ENCODE measurements at places on chromosomes 2 and 18. TPM values are rescaled to one million over a fixed set of nuclear protein-coding genes. Genes with fewer than 3 reads are reported as not detected.

DNA sequence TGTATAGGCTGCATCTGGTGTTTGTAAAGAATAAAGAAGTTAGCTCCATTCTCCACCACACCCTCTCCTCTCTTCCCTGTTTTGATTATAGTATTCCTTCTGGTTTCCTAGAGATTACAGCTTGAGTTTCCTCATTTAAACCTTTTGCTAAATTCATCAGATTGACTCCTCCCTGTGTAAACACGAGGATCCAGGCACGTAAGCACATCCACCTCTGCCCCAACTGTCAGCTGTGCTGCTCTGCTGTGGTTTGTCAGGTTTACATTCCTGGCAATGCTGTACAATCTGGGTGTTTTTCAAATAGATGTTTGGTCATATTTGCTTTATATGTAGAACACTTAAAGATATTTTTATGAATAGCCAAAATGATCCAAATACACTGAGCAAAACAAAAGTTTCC lies 302.8 kb downstream of the PTGR3 start:
- DNase-seq, result no peak

The CYP27A1 gene
- total RNA-seq, result not detected

The MARCHF4 gene
- not detected for total RNA-seq

DNA sequence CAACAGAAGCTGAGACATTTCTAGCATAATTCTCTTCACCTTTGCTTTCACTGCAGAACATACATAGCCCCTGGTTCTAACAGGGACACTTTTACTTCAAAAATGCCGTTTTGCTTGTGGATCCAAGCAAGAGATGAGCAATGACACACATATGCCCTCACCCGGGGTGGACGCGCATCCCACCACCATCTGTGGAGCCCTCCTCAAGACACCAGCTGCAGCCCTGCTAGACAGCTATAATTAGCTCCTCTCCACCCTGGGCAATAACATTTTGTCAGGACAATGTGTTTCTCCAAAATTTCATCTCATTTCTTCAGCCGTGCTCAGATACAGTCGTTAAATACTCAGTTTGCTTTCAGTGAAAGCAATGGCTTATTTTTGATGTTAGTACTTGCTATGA lies 368.7 kb upstream of the RAB6C start:
- DNase-seq, result no peak

GRCh38 chr2:132640116-132640515 lies 29.9 kb downstream of the LYPD1 start:
- DNase-seq, result no peak

DNA sequence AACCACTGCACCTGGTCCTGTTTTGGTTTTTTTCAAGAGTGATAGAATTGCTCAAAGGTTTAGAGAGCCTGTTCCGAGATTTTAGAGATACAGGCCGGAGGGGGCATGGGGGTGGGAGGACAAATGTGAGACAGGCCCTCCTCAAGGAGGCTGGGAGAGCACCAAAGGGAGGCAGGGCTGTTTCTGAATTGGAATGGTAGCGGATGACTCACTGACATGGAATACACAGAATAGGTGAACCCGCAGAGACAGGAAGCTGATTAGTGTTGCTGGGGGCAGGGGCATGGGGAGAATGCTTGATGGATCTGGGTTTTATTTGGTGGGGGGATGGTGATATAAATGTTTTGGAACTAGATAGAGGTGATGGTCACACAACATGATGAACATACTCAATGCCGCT lies 111.0 kb upstream of the MGAT5 start:
- DNase-seq, result no peak

DNA sequence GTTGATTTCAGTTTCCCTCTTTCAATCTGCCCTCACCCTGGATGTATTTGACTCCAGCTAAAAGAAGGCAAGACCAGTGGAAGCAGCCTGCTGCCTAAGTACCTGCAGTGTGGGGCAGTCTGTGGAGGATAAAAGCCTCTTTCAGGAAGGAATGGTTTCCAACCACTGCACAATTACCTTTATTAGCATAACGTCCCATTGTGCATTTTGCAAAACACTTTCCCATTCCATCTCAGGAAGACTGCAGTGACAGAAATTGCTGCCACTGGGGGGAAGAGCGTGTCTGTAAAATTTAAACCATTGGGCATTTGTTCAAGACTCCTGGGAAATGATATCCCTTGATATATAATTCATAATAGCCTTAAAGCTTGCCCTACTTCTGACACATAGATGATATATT lies 26.2 kb downstream of the CYRIA start:
- no peak for DNase-seq

GRCh38 chr2:133026536-133027177 lies 356.7 kb upstream of the LYPD1 start:
- no peak for DNase-seq

GRCh38 chr2:177666408-177666807 lies 273.8 kb downstream of the AGPS start:
- no peak for DNase-seq

DNA sequence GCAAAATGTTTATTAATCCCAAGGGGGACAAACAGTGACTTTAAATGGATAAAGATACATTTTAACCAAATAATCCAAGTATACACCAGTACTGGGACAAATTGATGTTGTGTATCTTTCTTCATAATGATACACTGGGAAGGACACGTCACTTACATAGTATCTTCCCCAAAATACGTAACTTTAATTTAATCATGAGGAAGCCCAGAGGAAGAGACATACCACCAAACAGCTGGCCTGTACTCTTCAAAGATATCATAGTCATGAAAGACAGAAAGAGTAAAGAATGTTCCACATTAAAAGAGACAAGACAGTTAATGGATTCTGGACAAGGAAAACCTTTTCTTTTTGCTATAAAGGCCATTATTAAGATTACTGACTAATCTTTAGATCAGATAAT lies 37.1 kb downstream of the AGFG1 start:
- no peak for DNase-seq

- DNase-seq, result no peak
Measured at GRCh38 chr2:241670333-241671110, 16.1 kb downstream of the DTYMK start.

- DNase-seq, result no peak
Measured at GRCh38 chr2:234469251-234469845, 27.5 kb downstream of the ARL4C start.

- no peak for DNase-seq
Measured at GRCh38 chr2:16103614-16104314, 163.4 kb downstream of the MYCN start.

The MEP1B gene
- total RNA-seq, result not detected

The COBLL1 gene
- not detected for total RNA-seq

The CYBRD1 gene
- 1.4 TPM for total RNA-seq

GRCh38 chr2:119736021-119736420 lies 23.7 kb upstream of the PTPN4 start:
- DNase-seq, result no peak

The DNER gene
- not detected for total RNA-seq

- DNase-seq, result no peak
Measured at GRCh38 chr2:102100371-102101096, 42.0 kb upstream of the IL1R1 start.

The ONECUT2 gene
- total RNA-seq, result not detected

DNA sequence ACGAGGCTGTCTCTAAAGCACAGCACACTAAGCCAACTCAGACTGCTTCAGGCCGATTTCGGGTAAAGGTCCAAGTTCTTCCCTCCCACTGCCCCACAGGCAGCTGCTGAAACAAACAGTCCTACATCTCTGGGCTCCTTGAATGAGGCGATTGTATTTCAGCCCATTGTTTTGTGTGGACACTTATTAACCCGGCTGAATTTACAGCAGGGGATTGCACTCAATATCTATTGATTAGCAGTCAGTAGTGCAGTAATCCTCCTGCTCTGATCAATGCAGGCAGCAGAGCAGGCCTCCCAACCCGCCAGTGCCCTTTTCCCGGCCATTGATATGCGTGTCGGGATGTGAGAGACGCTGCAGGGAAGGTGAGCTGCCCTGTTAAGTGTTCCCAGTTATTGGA lies 330.1 kb downstream of the CMPK2 start:
- DNase-seq, result no peak

DNA sequence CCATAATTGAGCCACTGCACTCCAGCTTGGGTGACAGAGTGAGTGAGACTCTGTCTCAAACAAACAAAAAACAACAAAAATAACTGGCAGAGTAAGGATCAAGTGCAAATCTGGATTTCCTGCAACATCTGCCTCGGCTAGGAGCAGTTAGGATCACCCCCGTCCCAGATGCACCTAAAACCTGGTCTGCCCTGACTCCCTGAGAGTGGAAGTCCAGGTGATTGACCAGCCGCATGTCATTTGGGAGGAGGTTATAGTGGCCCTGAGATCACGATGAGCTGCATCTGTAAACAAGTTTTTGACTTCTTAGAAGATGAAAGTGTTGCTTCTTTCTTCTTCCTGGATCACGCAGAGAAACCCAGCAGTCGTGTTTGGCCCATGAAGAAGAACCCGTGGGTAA lies 5.0 kb upstream of the ESPNL start:
- DNase-seq, result peak; percentile 1

- peak; percentile 81 for DNase-seq
Measured at GRCh38 chr2:11129598-11130449, 25.4 kb upstream of the SLC66A3 start.

- no peak for DNase-seq
Measured at GRCh38 chr2:30365201-30365600, 81.8 kb upstream of the LCLAT1 start.

The PLA2R1 gene
- total RNA-seq, result not detected

The DCDC2C gene
- total RNA-seq, result not detected

GRCh38 chr2:20221555-20221973 lies 3.4 kb downstream of the SDC1 start:
- DNase-seq, result no peak

- DNase-seq, result no peak
Measured at GRCh38 chr2:214038186-214038585, 372.7 kb upstream of the VWC2L start.

GRCh38 chr2:229610872-229611271 lies 103.5 kb downstream of the DNER start:
- no peak for DNase-seq

Measured in activated CD8-positive, alpha-beta T cell treated with anti-CD3 and anti-CD28 coated beads, Interleukin-2, amount 10 ng/mL, durations not matched to agents 7 days and 5 days (primary cell).